EH (cell line): ENCODE measurements at places on chromosomes 4 and X.

DNA sequence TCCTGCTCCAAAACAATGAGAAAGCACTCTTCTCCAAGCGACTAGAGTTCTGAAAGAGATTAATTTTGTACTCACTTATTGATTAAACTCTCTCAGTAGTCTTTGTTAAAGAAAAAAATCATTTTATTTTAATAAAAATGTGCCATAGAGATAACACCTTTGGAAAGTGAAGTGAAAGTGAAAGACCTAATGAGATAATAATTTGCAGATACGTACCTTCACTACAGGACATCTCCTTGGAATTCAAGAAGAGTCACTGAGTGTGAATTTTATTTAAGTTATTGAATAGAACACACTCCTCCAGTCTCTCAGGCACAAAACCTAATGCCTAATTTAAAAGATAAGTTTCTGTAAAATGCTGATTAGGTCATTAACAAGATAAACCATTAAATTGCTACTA is 1070.6 kb upstream of the GRID2 start:
- no peak for DNase-seq

DNA sequence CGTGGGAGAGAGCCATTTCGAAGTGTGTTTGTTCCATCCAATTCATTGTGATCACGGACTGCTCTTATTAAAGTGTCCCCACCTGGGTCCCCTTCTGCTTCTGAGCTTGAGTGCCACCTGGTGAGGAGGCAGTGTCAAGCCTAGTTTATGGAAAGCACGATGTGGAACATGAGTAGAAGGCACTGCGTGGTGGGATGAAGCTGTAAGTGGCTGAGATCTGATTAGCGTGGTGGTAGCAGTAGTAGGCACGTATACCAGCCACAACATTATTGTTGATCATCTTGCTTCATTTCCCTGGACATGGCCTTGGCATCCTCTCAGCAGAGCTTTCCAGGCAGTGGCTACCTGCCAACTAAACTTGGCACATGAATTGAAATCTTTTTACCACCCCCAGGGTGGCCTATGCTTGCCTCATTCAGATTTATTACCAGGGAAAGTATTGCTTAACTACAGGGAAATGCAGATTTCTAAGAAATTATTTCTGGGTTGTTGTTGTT is 46.4 kb downstream of the GPAT3 start:
- peak; percentile 11 for DNase-seq

DNA sequence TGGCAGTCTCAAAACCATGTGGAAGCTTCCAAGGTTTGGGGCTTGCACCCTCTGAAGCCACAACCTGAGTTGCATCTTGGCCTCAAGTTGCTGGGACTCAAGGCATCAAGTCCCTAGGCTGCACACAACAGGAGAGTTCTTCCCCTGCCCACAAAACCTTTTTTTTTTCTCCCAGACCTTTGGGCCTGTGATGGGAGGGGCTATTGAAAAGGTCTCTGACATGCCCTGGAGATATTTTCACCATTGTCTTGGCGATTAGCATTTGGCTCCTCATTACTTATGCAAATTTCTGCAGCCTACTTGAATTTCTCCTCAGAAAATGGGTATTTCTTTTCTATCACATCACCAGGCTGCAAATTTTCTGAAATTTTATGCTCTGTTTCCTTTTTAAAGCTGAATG is 349.5 kb upstream of the EDA2R start:
- DNase-seq = no peak

DNA sequence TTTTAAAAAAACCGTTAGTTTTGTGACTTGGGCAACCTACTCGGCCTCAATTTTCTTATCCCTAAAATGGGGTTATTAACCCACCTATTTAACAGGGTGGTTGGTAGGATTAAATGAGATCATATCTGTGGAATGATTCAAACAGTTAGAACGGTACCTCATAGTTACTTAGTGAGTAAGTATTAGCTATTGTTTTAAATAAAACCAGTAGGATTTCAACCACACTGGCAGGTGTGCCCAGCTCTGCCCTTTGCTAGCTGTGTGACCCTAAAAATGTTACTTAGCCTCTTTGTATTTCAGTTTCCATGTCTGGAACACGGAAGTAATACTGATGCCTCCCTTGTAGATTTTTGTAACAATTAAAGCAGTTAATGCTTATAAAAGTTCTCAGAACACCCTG is 225.8 kb upstream of the SPRY1 start:
- no peak for DNase-seq

DNA sequence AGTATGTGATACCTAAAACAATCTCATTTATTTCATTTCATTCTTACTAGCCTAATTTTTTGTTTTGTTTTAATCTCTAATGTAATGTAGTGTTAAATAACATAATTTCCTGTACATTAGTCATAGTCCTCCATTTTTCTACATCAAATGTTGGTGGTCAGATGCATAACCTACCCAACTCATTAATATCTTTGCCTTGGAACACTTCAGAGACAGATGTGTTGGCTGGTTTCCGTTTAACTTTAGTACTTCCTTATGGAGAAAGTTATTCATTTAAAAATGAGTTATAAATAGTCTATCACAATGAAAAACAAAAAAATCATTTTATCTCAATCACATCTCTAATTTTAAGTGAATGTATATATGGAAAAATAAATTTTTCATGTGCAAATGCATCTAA is 190.2 kb downstream of the ANTXR2 start:
- no peak for DNase-seq

- DNase-seq = no peak
Measured at GRCh38 chr4:105453550-105454205, 20.2 kb downstream of the PPA2 start.

GRCh38 chr4:16686195-16686594 is 212.2 kb downstream of the LDB2 start:
- DNase-seq = peak; percentile 99

GRCh38 chr4:183855323-183856190 is 49.5 kb upstream of the STOX2 start:
- no peak for DNase-seq

GRCh38 chrX:794311-794710 is 163.7 kb downstream of the SHOX start:
- no peak for DNase-seq

DNA sequence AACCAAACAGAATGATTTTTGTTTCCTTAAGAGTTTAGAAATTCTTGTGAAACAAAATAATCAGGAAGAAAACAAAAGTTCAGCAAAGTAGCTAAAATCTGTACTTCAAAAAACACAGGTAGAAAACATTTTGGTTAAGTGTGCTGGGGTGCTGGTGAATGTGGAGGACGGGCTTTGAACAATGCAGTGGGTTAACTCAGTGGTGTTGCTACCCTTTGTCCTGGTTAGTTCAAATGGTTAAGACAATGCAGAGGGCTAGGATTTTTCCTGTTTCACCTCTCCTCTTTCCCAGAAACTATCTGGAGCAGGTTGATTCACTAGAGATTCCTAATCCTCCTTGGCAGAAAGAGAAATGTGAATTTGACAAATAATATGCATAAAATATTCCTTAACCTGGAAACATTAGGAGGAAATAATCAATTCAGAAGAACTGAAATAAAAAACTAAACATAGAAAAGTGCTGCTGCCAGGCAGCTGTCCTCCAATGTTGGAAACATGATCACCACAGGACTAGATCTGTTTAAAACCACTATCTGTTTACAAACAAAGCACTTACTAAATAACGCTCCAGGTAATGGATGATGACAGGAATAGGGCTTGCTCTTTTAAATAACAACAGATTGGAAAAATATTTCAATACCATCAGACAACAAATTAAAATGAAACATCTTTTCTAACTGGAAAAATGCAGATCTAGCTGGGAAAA is 148.9 kb downstream of the MAML3 start:
- DNase-seq = no peak

DNA sequence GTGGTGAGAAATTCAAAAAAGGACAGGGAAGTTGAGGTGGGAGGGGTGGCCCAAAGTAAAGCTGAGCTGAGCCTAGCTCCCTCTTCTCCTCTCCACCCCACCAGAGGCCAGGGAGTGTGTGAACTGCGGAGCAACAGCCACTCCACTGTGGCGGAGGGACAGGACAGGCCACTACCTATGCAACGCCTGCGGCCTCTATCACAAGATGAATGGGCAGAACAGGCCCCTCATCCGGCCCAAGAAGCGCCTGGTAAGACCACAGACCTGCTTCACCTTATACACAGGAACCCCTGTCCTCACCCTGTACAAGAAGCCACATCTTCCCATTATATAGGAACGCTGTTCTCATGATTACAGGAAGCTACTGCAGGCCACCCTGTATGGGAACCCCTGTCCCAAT is 5.8 kb downstream of the GATA1 start:
- no peak for DNase-seq

DNA sequence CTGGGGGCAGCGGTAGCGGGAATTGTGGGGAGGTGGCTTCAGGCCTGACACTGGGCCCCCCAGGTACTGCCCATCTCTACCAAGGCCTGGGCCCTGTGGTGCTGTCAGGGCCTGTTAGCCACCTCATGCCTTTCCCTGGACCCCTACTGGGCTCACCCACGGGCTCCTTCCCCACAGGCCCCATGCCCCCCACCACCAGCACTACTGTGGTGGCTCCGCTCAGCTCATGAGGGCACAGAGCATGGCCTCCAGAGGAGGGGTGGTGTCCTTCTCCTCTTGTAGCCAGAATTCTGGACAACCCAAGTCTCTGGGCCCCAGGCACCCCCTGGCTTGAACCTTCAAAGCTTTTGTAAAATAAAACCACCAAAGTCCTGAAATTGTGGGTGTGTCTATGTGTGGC is 7.5 kb downstream of the GATA1 start:
- DNase-seq = no peak

GRCh38 chr4:43133566-43133965 is 241.1 kb downstream of the GRXCR1 start:
- DNase-seq = no peak

- DNase-seq = no peak
Measured at GRCh38 chr4:154630324-154630723, 17.9 kb upstream of the FGG start.

DNA sequence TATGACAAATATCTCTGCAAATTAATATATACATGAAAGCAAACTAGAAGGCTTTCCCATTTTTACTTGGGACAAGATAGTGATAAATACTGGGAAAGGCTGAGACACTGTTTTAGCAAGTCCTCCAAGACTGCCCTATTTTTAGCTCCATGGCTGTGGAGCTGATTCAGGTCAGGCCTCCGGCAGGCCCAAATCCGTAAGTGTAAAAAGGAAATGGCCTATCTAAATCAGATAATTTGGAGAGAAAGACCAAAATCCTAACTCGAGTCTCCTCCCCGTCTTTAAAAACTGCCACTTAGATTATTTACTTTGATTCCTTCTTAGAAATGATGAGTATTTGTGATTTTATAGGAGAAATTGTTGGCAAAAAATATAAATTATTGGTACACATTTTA is 2.9 kb downstream of the OTUD4 start:
- DNase-seq = peak; percentile 48

DNA sequence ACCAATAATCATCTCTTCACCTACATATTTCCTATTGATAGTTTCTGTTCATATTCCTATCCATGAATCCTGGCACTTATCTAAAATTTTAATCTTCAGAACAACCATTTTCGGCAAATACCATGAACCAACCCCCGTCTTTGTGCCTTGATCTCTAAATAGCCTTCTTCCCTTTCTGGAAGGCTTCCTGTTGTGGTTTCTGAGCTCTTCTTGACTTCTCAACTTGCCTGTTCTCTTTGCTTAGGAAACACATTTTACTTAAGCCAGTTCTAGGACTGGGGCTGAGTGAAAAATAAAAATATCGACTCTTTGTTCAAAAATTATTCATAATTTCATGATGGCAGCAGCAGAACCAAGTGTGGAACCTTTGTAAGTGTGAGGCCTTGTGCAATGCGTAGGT is 882.4 kb downstream of the C4orf33 start:
- DNase-seq = no peak

DNA sequence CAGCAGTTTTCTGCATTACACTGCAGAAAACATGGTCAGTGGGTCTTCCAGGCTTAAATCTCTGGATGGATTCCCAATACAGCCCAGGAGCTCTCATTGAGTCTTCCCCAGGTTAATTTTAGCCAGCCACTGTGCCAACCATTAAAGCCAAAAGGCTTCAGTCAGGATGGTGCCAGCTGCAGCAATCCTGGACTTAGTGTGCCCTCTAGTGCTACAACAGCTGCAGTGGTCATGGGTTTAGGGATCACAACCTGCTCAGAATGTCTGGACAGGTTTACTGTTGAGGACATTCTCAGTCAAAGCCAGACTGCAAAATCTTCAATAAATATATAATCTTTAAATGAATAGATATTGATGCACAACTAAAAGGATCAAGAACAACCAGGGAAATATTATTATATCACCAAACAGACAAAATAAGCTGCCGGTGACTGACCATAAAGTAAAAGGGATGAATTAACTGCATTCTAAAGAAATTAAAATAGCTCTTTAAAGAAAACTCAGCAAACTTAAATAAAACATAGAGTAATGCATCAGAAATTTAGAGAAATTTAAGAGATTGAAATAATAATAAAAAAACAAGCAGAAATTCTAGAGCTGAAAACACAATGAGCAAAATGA is 639.9 kb downstream of the SPOCK3 start:
- peak; percentile 63 for DNase-seq

GRCh38 chr4:94455081-94455480 is 3.3 kb downstream of the PDLIM5 start:
- DNase-seq = peak; percentile 80

DNA sequence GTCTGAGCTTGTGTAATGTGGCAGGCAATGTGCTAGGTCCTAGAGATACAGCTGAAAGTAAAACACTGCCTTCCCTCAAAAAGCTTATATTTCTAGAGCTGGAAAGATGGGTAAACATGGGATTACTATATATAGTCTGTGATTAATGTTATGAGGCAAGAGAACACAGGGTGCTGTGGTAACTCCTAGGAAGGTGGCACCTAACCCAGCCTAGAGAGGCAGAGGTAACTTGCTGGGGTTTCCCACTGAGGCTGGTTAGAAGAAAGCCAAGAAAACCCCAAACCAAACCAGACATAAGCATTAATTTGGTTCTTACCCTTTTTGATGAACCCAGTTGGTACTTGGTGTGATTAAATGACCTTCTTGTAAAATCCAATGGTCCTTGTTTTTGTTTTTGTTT is 315.0 kb downstream of the PPP1R2C start:
- no peak for DNase-seq

GRCh38 chr4:188154668-188155405 is 15.6 kb downstream of the TRIML1 start:
- no peak for DNase-seq

- no peak for DNase-seq
Measured at GRCh38 chr4:115515772-115516171, 402.4 kb upstream of the NDST4 start.

GRCh38 chrX:39907964-39908661 is 189.6 kb downstream of the BCOR start:
- peak; percentile 97 for DNase-seq

GRCh38 chrX:94288325-94288724 is 614.3 kb downstream of the FAM133A start:
- DNase-seq = no peak

DNA sequence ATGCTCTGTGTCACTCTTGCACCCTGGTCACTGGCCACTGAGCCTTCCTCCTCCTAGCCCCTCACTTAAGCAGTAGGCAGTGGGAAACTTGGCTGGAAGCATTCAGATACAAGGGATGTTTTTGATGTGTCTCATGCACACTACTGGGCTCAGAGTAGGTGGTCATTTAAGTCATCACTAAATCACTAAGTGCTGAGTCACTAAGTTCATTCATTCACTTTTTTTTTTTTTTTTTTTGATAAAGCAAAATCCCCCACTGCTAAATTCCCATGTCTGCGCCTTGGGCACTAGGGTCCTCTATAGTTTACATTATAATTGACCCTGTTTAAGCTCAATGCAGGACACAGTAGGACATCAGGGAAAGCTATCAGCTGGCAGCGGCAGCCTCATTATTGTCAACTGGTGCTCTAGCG is 182.4 kb upstream of the MBNL3 start:
- no peak for DNase-seq

- DNase-seq = peak; percentile 13
Measured at GRCh38 chr4:77582711-77583110, 22.9 kb upstream of the CXCL13 start.
